ENCODE measurements at places on chromosomes 5 and 9. TPM values are rescaled to one million over a fixed set of nuclear protein-coding genes. Genes with fewer than 3 reads are reported as not detected.

- DNase-seq = no peak
Observed at GRCh38 chr5:25573691-25574090, 928.9 kb upstream of the CDH10 start.

Gene FEM1C
- 16.0 TPM for total RNA-seq

- no peak for DNase-seq
Observed at GRCh38 chr5:6201631-6202030, 176.7 kb downstream of the MED10 start.

GRCh38 chr5:39073767-39074016, 507 bp downstream of the RICTOR start:
- no peak for DNase-seq

GRCh38 chr5:137374110-137374714, 124.9 kb downstream of the SPOCK1 start:
- DNase-seq = no peak

DNA sequence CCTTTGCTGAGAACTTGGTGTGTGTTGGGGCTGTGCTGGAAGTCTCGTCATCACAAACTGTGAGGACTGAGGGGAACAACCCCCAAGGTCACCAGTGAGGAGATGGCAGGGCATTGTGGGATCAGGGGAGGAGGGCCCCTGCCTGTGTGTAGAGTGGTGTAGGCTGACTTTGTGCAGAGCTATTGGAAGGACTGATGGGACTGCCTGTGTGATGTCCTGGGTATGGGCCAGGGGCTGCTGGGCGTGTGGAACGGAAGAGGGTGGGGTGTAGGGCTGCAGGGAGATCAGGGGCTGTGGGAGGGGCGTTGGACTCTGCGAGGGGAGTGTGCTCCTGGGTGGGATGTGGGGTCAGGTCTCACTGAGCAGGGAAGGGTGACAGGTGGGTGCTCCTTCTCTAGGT, 3.6 kb downstream of the WNK2 start:
- no peak for DNase-seq

Gene TICAM2
- 22.1 TPM for total RNA-seq

GRCh38 chr5:34867660-34868059, 28.7 kb downstream of the TTC23L start:
- no peak for DNase-seq

DNA sequence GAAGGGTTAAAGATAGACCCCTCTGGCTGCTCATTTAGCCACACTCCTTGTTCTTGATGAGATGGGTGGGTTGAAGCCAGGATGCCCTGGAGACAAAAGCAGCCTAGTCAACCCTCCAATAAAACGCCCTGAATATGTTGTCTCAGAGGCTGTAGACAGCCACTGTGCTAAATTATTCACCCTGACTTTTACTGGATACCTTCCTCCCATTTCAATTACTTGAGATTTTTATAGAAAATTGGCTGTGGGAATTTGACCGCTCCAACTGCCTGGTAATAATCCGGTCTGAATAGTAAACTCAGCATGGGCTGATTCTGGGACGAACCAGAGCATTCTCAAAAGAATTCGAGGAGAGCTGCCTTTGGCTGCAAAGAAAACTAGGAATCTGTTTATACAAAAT, 104.2 kb downstream of the SNX18 start:
- no peak for DNase-seq

DNA sequence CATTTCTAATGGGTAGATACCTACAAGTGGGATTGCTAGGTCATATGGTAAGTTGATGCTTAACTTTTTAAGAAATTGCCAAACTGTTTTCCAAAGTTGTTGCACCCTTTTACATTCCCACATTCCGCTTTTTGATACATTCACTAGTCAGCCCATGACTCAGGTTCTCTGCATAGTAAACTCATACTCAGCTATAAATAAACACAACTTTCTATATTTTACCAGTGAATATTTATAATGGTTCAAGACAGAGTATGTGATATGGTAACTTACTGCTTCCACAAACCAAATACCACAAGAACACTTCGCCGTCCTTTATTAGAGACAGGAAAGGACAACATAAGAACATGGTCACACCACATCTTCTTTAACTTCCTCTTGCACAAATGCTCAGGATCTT, 54.0 kb downstream of the PLPP1 start:
- DNase-seq = no peak

DNA sequence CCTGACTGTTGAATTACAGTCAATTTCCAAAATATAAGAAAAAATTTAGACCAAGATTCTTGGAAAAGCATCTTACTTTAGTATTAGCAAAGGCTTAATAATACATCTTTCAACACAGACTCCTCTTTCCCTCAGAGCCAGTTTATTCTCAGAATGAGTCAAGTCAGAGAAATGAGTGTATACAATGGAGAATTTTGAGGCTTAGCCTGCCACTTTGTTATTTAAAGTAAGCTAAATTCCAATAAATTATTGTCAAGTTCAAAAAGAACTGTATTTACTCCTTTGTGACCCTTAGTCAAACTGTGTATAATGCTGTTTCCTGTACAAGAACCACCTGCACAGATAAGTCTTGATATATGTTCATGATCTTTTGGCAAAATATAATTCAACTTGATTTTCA, 428.5 kb upstream of the ITGA1 start:
- DNase-seq = no peak

DNA sequence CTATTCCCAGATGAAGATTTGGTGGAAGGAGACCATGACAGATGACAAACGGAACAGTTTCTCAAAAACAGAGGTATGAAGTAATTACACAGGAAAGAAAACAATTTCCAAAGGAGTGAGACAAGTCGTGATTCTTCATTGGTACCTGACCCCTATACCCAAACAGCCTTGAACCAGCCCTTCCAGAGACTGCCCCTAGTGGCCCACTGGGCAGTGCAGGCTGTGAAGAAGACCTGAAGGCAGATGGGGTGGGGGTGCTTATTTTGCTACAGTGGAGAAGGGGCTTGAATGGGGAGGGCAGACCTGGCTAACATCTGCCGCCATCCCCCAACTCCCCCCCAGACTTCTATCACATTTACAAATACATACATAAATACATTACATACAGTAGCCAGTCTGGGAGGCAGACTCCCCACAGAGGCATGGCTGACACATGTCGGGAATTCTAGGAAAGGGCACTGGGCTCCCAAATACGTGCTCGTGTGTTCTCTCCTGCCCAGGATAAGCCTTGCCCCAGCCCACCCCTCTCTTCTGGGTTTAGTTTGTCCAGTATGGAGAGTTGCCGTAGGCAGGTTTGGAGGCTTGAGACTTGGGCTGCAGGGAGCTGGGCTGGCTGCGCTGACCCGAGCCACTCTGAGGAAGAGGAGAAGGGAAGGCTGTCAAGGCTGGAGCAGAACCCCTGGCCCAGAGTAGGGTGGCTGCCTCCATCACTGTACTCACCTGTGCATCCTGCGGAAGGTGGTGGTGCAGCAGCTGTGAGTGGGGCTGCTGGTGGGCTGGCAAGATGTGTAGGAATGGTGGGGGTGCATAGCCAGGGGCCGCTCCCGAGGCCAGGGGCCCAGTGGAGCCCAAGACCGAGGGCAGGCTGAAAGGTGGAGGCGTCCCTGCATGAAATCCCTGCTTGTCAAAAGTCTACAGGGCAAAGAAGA, 105.3 kb downstream of the UBE2R2 start:
- no peak for DNase-seq

GRCh38 chr9:13791816-13792215, 512.3 kb upstream of the MPDZ start:
- DNase-seq = no peak

GRCh38 chr9:4425319-4426045, 64.8 kb upstream of the SLC1A1 start:
- no peak for DNase-seq

Gene NDST1
- 65.0 TPM for total RNA-seq

DNA sequence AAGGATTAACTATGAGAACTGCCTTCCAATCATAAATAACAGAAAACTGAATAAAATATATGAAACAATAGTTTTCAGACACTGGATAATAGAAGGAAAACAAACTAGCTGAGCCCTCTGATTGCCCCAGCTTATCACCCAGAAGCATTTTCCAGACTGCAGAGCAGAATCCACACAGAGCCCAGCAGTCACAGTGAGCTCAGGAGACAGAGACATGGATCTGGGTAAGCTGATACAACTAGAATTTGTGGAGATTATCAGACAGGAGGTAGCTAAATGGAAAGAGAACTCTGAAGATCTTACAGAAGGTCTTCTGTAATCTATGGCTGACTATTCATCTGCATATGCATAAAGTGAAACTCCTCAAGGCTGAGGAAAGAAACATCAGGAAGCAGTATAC, 128.8 kb downstream of the NR2F1-AS1 start:
- no peak for DNase-seq

Gene GABRA6
- not detected for total RNA-seq

DNA sequence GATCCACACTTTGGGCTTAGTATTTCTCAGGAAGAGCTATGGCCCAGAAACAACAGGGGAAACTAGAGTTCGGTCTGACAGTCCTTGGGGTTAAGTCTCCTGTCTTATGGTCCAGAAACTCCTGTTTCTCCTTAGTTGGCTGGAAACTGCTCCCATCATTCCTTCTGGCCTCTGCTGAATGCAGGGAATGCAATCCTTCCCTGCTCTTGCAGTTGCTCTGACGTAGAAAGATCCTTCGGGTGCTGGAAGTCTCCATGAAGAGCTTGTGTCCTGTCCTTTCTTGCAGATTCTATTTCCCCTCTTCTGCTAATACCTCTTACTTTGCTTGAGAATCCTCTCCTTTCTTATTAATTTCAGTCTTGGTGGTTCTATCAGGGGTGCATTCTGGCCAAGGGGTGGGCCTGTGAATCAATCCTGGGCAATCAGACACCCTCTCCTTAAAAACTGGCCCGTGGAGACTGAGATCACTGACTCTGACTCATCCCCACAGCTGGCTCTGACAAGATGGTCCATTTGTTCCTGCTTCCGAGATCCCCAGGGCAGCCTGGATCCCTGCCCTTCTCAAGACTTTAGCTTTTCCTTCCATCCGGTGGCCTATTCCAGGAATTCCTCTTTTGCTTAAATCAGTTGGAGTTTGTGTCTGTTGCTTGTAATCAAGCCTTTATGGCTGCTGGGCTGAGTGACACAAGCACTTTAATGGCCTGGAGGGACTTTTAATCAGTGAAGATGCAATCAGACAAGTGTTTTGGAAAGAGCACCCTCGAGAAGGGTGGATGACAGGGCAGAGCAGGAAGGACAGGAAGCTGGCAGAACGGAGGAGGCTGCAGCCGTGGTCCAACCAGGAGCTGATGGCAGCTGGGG, 23.7 kb downstream of the PTGS1 start:
- DNase-seq = peak; percentile 11

Gene PCDHA11
- total RNA-seq = not detected

DNA sequence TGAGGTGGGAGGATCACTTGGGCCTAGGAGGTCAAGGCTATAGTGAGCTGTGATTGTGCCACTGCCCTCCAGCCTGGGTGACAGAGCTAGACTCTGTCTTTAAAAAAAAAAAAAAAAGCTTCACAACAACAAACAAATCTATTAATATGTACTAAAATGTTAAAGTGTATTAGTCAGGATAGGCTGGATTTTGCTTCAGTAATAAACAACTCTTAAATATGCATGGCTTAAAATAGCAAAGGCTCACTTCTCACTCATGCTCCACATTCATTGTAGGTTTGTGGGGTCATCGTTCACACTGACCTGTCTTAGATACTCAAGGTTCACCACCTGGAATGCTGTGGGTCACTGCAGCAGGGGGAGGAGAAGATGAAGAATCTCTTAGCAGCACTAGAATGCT, 33.8 kb upstream of the COL15A1 start:
- no peak for DNase-seq

DNA sequence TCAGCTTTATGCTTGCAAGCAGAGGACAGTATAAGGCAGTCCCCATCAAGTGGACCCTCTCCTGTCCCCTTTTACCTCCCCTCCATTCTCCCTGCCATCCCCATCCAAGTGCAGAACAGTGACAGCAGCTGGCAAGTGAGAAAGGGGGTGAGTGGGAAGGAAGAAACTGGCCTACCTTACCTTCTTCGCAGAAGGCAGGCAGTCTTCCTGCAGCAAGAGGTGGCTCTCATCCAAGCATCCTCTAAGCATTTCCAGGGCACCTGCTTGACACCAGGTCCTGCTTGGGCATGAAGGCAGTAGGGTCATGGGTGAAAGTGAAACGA, 77.3 kb upstream of the SH3PXD2B start:
- no peak for DNase-seq

GRCh38 chr5:74394916-74395880, 245.3 kb downstream of the ENC1 start:
- no peak for DNase-seq

- no peak for DNase-seq
Observed at GRCh38 chr5:14243766-14244165, 100.6 kb downstream of the TRIO start.

Gene SVEP1
- not detected for total RNA-seq

Gene CAPSL
- not detected for total RNA-seq

- DNase-seq = no peak
Observed at GRCh38 chr9:75532233-75533050, 358.0 kb upstream of the PCSK5 start.

- no peak for DNase-seq
Observed at GRCh38 chr9:83754383-83754977, 46.7 kb upstream of the UBQLN1 start.

GRCh38 chr5:71564895-71565294, 22.2 kb upstream of the MCCC2 start:
- DNase-seq = no peak

GRCh38 chr5:125582352-125582751, 835.9 kb upstream of the ZNF608 start:
- DNase-seq = no peak

Gene C5orf46
- 4.3 TPM for total RNA-seq

DNA sequence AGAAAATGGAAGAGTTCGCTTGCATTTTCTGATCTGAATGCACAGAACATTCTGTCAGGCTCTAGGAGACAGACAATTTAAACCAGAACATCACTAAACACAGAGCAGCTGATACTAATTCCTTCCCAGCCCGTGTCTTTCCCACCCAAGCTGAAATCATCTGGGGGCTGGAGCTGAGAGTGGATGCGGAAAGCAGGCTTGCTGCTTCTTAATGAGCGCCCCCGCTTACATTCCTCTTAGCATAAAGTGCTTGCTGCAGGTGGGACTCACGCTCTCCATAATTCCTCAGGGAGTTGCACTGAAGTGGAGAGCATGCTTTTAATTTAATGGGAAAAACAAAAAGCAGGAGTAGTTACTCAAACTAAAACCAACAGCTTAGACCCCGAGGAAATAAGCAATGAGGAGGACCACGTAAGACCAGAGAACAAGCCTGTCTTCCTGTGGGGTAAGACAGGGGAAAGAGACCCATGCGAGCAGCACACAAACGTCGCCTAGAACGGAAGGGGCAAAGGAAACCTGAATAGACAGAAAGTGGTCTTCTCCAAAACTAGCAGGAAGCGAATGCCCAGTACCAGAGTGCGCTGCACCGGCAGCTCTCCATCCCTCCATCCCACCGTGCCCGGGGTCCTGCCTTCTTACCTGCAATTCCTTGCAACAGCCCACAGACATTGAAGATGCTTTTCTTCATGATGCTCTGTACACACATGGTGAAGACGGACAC, 139.3 kb downstream of the LHFPL2 start:
- no peak for DNase-seq

GRCh38 chr9:124358631-124359030, 56.6 kb downstream of the PSMB7 start:
- no peak for DNase-seq

GRCh38 chr5:16733331-16734006, 116.7 kb upstream of the RETREG1 start:
- no peak for DNase-seq

GRCh38 chr9:126583144-126583760, 30.5 kb upstream of the LMX1B start:
- DNase-seq = no peak
